Lower lobe of right lung (tissue), 2 donors: ENCODE measurements at places on chromosomes 2 and 18. TPM values are rescaled to one million over a fixed set of nuclear protein-coding genes. Genes with fewer than 3 reads are reported as not detected.

DNA sequence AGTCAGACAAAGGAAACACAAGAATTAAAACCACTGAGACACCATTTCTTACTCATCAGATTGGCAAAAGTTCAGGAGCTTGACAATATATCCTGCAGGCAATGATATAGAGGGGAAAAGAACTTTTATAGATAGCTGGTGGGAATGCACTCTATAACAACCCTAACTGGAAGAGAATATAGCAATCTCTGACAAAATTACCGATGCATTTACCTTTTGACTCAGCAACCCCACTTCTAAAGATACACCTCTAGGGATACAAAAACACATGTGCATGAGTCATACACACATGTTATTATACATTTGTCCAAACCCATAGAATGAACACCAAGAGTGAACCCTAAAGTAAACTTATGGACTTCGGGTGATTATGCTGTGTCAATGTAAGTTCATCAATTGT, 79.4 kb upstream of the SRD5A2 start:
- no peak for DNase-seq

The C1GALT1C1L gene
- 0.44 TPM for total RNA-seq

The C2orf80 gene
- total RNA-seq = not detected

The COL3A1 gene
- total RNA-seq = 187 TPM

- DNase-seq = peak; percentile 63
Measured at GRCh38 chr2:101696272-101697123, 1.0 kb upstream of the MAP4K4 start.

The REG1B gene
- total RNA-seq = not detected

The FAM228B gene
- 25.4 TPM for total RNA-seq

DNA sequence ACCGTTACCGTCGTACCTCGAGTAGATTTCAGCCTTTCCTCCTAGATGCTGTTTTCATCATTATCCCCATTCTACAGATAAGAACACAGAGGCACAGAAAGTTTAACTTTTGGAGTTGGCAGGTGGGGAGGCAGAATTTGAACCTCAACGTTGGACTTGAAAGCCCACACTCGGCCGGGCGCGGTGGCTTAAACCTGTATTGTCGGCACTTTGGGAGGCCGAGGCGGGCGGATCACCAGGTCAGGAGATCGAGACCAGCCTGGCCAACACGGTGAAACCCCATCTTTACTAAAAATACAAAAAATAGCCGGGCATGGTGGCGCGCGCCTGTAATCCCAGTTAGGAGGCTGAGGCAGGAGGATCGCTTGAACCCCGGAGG, 11.5 kb downstream of the CATIP start:
- DNase-seq = peak; percentile 61

DNA sequence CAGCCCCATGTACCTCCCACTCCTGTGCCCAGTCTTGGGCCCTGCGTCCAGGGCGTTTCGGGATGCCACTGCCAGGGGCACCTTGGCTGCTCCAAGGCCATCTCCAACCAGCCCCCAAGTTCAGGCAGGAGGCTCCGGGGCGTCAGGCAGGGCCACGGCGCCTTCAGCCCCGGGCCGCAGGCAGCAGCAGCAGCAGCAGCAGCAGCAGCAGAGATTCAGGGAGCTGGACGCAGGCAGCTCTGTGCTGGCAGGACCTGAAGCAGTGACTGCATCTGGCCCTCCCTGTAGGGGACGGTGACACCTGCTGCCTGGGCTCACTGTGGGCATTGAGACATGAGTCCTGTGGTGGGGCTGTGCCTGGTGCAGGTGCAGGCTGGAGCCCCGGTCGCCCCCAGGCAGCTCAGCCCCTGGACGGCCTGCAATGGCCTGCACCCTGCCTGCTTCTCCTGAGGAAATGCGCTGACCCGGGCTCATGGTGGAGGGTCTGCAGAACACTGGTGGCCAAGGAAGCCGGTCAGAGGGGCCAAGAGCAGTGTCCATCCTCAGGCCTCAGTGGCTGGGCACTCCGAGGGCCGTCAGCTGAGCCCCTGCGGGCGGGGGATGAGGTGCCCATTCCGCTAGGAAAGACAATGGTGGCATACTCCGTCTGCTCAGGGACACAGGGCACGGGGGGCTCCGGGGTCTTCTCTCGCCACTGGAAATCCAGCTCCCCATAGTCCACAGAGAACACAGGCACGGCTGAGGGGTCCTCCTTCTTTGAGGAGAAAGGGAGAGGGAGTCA, 8.0 kb downstream of the PDCD1 start:
- DNase-seq = peak; percentile 43

The SLC39A6 gene
- total RNA-seq = 28.9 TPM

The CAD gene
- total RNA-seq = 28.8 TPM

DNA sequence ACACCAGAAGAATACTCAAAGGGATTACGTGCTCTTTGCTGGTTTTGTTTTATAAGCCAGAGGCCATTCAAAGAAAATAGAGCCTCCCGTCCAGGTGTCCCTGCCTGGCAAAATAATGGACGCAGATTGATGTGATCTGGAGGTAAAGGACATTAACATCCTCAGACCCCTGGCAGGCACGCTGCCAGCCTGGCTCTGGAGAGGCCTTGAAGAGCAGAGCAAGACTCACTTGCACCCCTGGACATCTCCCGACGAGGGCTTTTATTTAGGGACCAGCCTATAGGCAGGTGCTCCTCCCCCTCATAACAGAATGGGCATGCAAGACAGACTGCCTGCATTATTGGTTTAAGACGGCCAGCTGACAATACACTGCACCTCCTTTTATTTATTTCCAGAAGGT, 291.3 kb downstream of the BCL11A start:
- no peak for DNase-seq

DNA sequence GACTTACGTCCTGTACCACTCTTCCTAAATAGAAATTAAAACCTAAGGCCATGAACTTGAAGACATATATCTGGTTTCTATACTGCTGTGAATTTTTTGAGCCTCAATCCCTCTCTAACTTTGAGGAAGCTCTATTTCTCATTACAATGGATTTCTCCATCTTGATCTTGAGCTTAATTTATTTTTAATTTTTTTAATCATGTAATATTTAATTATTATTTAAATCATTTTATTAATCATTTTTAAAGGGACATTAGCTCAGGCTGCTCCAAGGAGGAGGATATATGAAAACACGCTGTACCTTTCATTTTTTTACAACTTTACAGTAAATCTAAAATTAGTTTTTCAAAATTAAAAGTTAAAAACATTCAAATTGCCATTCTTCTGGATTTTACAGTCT, 540.5 kb downstream of the SATB2 start:
- no peak for DNase-seq

DNA sequence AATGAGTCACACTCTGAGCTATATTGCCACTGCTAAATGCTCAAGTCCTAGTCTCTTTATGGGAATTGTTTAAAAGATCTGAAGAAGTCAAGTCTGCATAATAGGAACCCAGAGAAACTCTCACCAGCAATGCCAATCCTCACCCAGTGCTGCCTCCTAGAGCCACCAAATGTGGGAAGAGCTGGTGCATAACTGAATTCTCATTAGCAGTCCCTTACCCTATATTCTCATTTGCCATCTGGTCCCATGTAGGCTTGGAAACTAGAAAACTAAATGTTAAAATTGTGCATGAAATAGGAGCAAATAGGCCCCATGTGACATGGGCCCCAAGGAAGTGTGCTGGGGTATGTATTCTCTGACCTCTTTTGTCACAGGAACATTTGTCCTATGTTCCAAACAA, 224.4 kb upstream of the SMAD2 start:
- no peak for DNase-seq

The SFTPB gene
- total RNA-seq = 12,584 TPM

The PROKR1 gene
- not detected for total RNA-seq

DNA sequence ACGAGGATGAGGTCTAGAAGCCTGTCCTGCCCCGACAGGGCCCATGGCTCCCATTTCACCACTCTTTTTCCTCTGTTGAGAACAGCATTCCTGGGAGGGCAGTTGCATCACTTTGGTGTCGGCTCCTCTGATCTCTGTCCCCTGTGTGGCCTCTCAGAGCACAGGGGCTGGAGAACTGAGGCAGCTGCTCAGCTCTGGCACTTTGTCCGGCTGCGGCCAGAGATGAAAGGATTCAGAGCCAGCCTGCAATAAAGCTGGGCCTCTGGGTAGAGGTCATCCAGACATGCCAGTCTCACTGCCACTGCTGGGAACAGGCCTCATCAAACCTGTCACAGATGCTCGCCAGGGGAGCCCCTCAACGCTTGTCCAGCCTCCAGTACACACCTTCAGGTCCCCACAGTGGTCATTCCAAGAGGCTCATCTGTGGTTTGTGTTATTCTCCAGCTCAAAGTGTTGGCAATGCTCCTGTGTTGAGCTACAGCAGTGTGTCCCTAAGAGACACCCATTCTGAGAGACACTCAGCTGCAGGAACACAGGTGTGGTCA, 13.1 kb upstream of the ROCK2 start:
- peak; percentile 63 for DNase-seq

The SPEG gene
- total RNA-seq = 6.5 TPM

The DUSP19 gene
- total RNA-seq = 5.6 TPM

The DLX1 gene
- total RNA-seq = not detected

GRCh38 chr18:55777666-55778304, 189.8 kb upstream of the TCF4 start:
- DNase-seq = no peak

The OBSL1 gene
- total RNA-seq = 49.4 TPM
